Fibroblast of villous mesenchyme (primary cell): ENCODE measurements at places on chromosomes 3 and 15.

DNA sequence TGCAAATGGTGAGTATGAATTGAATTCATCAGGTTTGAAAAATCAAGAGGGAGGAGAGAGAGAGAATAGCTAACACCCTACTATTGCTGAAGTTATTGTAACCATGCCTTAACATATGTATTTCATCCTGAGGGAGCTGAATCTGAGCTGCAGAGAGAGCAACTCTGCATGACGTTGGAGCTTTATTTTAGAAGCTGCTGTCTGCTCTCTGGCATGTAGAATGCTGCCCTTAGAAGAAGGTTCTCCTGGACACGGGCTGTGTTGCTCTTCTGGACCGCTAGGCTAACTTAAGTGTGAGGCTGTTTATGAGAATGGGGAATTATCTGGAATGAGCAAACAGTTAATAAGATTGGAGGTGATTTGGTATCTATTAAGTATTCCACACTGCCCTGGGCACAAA, 814.6 kb downstream of the AGBL1 start:
- no peak for DNase-seq

DNA sequence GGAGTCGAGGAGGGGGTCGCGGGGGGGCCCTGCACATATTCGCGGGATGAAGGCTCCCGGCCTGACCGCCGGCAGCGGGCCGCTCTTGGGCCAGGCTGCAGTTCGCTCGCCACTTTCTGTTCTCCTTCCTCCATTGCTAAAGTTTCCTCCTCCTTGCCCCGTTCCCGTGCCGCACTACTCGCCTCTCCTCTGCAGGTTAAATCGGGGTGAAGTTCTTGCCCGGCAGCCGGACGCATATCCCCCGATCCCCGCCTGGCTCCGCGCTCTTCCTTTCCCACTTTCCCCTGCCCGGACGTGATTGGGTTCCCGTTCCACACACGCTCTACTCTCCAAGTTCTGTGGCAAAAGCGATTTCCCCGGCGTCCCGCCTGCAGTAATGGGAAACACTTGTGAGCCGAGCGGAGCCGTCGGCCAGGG, 556 bp downstream of the CRYBG3 start:
- peak; percentile 69 for DNase-seq

DNA sequence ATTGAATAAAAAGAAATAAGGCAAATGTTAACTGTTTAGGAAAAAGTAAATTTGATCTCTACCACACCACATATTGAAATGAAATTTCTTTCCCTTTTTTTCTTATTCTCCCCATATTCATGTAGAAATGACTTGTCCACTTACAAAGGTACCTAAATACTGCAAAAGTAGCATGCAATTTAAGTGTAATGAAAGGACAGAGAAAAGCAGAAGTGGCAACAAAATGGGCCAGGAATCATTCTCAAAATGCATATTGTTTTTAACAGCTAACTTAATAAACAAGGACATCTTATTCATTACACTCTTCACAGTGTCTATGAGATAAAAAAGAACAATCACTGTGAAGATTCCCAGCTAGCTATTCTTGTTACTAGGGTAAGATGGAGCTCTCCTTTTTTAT, 40.6 kb upstream of the FGF7 start:
- DNase-seq, result no peak

- no peak for DNase-seq
Measured at GRCh38 chr15:90268415-90268814, 2.9 kb downstream of the NGRN start.

GRCh38 chr15:64574301-64575017, 114.1 kb downstream of the ZNF609 start:
- peak; percentile 56 for DNase-seq

GRCh38 chr3:124805671-124806070, 75.4 kb downstream of the UMPS start:
- peak; percentile 49 for DNase-seq

- no peak for DNase-seq
Measured at GRCh38 chr3:5079761-5080160, 42.3 kb upstream of the ARL8B start.

DNA sequence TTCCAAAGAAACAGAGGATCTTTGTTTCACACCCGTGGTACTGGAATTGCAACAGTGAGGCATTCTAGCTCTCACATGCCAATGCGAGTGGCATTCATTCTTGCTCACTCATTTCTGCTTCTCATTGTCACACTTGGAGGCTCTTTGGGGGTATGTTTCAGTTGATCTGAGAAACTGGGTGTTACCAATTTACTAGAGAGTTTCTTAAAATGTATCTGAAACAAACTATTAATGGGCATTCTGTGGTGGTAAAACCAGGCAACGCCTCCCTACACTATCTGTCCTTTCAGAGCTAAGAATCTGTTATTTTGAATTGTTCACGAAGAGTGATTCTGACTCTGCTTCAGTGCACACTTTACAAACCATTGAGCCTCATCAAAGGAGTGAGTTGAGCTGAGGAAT, 140.6 kb upstream of the BHLHE40 start:
- DNase-seq, result no peak

GRCh38 chr3:176286476-176287085, 910.7 kb downstream of the TBL1XR1 start:
- peak; percentile 1 for DNase-seq

GRCh38 chr3:141086188-141086587, 35.0 kb downstream of the SPSB4 start:
- no peak for DNase-seq

DNA sequence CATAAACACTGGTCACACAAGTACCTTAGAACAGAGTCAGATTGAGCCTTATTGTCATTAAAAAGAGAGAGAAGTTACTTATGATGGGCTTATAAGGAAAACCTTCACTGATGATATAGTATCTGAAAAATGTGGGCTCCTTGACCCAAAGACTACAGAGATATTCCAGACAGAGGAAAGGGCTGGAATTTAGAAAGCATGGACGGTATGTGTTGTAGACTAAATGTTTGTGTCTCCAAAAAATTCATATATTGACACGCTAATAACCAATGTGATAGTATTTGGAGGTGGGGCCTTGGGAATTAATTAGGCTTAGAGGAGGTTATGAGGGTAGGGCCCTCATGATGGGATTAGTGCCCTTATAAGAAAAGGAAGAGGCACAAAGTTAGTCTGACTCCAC, 61.0 kb upstream of the DAZL start:
- no peak for DNase-seq

GRCh38 chr3:70011582-70011981, 12.0 kb downstream of the SAMMSON start:
- DNase-seq, result no peak

DNA sequence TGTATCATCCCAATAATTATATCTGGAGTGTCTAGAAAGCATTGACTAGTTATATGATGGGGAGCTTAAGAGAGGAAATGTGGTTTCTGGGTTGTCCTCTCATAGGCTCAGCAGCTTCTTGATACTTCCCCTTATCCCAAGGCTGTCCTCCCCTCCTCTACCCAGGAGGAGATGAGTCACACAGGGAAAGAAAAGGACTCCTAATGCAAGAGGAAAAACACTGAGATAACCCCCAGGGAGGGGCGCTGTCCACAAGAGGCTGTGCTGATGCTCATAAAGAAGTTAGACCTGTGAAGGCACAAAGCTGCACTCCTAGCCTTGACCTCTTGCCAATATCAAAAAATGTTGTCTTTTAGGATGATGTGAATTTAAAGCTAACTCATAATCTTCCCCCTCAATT, 28.8 kb upstream of the GYG1 start:
- peak; percentile 85 for DNase-seq

- DNase-seq, result no peak
Measured at GRCh38 chr3:63355809-63356208, 77.7 kb downstream of the SYNPR start.

- DNase-seq, result no peak
Measured at GRCh38 chr15:81265256-81265943, 58.5 kb downstream of the STARD5 start.

DNA sequence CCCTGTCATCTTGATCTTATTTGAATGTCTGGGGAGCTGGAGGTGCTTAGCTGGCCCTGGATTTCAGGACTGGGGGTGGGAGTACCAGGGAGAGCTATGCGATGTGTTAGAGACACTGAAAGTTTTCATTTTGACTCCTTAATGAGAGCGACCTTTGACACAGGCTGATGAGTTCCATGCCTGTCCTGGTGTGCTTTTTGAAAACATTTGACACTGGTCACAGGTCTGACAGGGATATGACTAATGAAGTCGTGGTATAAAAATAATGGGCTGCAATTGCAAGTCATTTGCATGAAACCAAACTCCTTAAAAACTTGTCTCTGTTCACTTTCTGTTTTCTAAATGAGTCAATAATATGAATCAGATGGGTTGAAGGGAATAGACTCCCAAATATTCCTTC, 81.9 kb downstream of the MECOM start:
- DNase-seq, result no peak

DNA sequence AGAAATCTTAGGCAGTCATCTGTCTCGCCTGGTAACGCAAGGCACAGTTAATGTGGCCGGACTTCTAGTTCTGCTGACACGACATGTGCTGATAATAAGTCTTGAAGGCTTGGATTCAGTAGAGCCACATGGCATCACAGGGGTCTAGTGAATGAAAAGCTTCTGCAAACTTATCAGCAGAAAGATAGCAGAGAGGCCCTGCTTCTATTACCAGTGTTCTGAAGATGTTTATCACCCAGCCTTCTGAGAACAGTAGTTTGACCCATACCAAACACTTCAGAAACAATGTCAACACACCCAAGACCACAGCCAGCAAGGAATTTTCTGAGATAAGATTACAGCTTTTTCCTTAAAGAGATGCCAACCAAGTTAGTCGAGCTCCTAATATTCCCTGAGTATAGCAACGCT, 102.7 kb upstream of the UMPS start:
- DNase-seq, result peak; percentile 36

DNA sequence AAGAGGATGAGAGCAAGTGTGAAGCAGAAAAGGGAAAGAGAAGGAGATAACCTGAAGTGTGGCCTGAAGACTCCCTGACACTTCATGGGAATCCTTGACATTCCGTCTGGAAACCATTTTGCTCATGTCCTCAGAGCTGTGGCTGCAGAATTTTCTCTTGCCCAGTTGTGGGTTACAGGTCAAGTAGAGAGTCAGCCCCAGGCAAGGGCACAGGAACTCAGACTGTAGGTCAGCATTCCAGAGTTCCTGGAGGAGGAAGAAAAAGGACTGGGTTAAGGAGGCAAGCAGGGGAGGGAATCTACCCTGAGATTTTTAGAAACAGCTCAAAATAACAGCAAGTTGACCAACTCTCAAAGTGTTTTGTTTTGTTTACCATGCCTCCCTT, 4.1 kb upstream of the THSD4 start:
- DNase-seq, result no peak

DNA sequence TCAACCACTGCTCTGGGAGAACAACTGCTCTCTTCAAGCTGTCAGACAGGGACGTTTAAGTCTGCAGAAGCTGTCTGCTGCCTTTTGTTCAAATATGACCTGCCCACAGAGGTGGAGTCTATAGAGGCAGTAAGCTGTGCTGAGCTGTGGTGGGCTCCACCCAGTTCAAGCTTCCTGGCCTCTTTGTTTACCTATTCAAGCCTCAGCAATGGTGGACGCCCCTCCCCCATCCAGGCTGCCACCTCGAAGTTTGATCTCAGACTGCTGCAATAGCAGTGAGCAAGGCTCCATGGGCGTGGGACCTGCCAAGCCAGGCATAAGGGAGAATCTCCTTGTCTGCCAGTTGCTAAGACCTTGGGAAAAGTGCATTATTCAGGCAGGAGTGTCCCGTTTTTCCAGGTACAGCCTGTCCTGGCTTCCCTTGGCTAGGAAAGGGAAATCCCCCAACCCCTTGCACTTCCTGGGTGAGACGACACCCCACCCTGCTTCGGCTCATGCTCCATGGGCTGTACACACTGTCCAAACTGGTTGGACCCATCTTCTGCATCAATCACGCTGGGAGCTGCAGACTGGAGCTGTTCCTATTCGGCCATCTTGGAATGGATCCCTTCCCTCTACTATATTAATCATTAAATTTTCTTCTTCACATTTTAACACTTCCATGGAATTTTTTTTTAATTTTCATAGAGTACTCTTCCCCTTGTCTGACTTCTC, 167.0 kb upstream of the UBE2E2 start:
- DNase-seq, result no peak

DNA sequence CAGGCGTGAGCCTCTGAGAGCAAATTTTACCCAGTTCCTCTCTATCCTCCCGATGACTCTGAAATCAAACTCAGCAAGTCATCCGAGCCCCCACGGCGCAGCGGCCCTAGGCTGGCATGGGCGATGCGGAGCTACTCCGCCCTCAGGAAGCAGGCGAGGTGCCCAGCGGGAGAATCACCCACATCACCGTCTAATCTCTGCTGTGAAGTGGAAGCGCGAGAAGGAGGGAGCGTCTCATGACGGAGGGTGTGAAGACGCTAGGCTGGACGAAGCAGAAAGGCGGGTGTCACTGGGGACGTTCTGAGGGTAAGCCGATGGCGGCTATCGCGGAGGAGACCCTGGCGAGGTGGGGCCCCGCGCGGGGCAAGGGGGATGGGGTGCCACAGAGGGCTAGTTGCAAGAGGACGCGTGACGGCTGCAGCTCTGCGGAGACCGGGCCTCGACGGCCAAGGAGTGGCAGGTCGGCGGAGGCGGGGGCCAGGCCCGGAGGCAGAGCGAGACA, 9.1 kb upstream of the GNAI2 start:
- peak; percentile 39 for DNase-seq

GRCh38 chr3:99720985-99721632, 82.7 kb downstream of the COL8A1 start:
- DNase-seq, result no peak

DNA sequence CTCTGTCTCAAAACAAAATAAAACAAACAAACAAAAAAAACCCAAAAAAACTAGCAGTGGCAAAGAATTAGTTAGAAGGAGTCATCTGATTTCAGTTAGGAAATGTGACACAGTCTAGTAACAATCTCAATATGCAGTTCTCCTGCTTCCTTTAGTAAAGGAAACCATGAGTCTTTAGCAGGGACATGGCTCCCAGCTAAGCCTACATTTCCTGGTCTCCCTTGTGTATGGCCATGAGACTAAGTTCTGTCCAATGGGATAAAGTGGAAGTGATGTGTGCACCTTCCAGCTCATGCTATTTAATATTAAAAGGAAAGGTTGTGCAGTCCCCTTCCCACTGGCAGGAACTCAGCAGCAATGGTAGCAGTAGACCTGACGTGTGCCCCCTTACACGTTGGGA, 74.6 kb downstream of the GREM1 start:
- no peak for DNase-seq

GRCh38 chr15:61307474-61307873, 78.4 kb upstream of the RORA start:
- no peak for DNase-seq

DNA sequence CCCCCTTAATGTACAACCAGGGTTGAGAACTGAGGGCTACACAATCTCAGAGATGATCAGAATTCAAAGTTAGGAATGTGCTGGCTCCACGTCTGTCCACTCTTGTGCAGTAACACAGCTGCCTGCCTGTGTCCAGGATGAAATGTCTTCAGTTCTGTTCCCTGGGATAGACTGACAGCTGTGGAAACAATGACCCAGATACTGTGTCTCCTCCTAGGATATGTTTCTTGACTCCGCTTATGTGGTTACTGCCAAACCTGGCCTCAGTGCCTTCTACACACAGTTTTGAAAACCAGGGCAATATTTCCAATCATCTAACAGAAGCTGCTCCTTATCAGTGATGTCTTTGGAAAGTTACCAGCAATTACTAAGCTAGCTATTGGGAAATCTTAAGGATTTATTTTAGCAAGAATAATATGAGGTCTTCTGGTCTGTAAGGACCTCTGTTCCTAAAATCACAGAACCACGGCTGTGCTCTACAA, 67.6 kb downstream of the NOX5 start:
- DNase-seq, result peak; percentile 85

- no peak for DNase-seq
Measured at GRCh38 chr3:4207672-4208071, 95.5 kb upstream of the SETMAR start.
